ENCODE measurements at places on chromosomes 2 and 18.

DNA sequence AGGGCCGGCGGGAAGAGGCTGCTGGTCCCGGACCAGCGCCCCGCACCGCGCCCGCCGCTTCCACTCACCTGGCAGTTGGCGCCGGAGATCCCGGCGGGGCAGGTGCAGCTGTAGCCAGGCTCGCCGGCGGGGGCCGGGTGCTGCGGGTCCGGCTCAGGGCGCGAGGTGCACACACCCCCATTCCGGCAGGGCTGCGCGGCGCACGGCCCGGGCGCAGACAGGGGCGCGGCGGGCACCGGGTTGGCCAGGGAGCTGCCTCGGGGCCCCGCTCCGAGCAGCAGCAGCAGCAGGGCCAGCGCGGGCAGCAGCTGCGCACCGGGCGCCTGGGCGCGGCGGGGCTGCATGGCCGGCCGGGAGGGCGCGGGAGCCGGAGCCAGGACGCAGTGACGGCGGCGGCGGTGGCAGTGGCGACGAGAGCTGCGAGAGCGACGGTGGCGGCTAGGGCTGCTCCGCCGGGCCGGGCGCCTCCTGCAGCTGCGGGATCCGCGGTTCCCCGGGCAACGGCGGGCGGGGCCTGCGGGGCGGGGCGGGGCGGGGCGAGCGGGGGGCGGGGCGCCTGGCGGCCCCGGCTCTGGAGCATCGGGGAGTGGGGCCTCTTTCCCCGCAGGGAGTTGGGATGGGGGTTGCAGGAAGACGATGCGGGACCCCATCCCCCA lies at the start of gene DNER:
TSS of gene DNER (minus strand) at position 476 of the 656 bp plus-strand sequence. CDS start at position 344, 132 bp downstream.
- no peak for DNase-seq

GRCh38 chr2:3008561-3008960 lies 369.1 kb downstream of the EIPR1 start:
- no peak for DNase-seq

DNA sequence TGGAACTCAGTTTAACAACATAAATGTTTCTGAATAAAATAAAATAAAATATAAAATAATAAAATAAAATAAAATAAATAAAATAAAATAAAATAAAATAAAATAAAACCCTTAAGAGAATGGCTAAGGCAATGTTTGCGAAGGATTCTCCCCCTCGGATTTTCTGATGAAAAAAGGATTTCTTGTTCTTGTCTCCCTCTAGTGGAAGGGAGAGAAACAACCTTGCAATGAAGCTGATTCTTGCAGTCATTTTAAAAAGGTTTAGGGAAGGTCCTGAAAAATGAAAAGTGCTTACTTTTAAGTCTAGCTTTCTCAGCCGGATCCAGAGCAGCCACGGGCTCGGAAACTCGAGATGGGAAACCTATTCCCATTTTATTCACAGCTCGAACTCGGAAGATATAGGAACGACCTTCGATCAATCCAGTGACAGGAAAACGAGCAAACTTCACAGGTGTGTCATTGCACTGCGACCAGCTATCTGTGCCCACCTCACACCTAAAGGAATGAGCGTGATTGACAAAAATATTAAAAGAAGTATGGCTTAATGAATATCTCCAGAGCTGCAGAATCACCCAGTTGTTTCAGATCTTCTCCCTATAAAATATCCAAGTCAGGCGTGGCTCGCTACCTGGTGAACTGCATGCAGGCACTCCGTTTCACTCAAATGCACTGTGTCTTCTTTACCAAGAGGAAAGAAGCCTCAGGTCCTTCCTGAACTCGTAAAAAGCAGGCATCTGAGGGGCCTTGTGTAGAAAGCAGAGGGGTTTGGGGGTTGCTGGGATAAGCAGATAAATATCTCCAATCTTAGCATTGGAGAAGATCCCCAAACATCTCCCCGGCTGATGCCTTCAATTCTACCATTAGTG lies 68.1 kb downstream of the MYOM1 start:
- no peak for DNase-seq

DNA sequence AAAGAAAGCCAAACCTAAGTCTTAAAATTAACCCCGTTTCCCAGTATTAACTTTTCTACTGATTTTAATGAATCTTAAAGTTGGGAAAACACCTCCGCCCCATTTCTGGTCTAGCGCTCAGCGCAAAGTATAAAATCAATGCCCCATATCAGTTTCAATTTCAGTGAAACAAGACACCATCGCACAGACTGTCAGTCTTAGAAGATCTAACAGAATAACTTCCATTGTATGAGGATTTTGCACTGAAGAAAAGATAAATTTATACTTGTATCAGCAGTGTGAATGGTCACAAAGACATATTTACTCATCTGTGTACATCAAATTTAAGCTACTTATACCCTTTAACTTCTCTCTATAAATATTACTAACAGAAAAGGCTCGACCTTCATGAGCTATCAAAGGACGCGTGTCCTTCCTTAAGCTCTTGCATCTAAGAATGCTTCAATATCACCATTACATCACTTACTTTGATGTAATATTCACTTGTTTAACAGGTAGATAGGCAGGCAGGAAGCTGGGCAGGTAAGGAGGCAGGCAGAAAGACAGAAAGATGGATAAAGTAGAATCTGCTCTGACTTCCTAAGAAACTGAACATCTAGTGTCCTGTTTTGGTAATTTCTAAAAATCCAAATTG lies 183.0 kb downstream of the TCF4 start:
- no peak for DNase-seq

- DNase-seq = no peak
Measured at GRCh38 chr2:53708988-53709387, 58.6 kb upstream of the CHAC2 start.

DNA sequence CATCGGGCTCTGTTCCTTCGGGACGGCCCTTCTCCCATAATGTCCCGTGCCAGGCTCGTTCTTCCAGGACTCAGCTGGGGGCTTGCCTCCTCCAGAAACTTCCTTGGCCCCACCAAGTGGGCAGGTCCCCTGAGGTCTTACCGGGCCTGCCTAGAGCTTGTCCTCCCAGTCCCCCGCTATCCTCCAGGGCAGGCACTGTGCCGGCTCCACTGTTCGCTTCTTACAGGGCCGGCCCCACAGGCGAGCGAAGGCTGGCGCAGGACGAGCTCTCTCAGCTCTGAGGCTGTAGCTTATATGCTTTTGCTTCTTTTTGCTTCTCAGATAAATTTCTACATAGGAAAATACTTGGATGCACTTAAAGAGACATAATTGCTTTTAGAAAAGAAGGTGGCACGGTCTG lies 229.4 kb downstream of the TWIST2 start:
- DNase-seq = no peak

DNA sequence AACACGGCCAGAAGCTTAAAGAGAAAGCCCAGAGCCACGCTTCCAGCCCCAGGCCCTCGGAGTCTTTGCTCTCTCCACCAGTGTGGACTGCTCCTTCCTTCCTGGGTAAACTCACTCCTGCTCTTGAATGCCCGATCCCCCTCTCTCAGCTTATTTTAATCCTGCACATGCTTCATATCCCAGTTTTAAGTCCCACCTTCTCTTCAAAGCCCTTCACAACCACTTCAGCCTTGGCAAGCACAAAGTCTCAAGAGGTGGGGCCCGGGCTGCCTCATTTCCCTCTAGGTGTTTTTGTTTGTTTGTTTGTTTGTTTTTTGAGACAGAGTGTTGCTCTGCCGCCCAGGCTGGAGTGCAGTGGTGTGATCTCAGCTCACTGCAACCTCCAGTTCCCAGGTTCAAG lies 21.6 kb upstream of the CREG2 start:
- DNase-seq = no peak

GRCh38 chr18:79732721-79733025 lies 53.1 kb downstream of the CTDP1 start:
- DNase-seq = no peak

DNA sequence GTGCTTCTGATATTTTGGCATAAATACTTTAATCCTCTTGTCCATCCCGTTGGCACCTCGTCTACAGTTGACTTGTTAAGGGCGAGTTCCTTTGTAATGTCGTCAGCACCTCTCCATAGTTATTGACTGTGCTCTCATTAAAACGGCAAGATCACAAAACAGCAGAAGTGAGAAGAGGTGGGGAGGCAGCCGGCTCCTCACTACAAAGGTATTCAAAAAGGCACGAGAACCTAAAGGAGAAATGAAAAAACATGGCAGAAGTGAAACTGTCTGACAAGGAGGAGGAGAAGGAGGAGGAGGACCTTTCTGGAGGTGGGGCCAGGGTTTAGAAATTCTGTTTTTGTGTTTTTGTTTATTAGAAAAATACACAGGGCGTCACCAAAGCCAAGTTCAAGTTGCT lies 235.6 kb downstream of the BCL11A start:
- DNase-seq = no peak

GRCh38 chr18:26208977-26209376 lies 17.3 kb upstream of the TAF4B start:
- no peak for DNase-seq

GRCh38 chr2:241560883-241561474 lies 2.4 kb downstream of the BOK start:
- DNase-seq = no peak

- DNase-seq = no peak
Measured at GRCh38 chr2:219643788-219644398, 16.5 kb downstream of the SLC4A3 start.

DNA sequence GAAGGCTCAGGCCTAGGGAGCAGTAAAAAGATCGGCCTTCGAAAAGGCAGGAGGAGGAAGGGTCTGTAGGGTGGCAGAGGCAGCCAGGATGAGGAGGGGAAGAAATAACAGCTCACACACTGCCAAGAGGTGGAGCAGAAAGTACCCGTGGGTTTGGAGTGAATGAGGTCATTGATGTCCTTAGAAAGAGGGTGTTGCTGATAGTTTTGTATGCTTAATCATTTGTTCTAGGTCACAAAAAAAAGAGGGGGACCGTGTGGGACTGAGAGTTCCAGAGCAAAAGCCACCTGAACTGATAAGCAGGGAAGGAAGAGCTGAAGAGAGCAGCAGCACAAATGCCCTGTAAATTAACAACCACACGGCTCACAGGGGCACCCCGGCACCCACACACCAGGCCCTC lies 140.4 kb downstream of the FAM161A start:
- DNase-seq = no peak

DNA sequence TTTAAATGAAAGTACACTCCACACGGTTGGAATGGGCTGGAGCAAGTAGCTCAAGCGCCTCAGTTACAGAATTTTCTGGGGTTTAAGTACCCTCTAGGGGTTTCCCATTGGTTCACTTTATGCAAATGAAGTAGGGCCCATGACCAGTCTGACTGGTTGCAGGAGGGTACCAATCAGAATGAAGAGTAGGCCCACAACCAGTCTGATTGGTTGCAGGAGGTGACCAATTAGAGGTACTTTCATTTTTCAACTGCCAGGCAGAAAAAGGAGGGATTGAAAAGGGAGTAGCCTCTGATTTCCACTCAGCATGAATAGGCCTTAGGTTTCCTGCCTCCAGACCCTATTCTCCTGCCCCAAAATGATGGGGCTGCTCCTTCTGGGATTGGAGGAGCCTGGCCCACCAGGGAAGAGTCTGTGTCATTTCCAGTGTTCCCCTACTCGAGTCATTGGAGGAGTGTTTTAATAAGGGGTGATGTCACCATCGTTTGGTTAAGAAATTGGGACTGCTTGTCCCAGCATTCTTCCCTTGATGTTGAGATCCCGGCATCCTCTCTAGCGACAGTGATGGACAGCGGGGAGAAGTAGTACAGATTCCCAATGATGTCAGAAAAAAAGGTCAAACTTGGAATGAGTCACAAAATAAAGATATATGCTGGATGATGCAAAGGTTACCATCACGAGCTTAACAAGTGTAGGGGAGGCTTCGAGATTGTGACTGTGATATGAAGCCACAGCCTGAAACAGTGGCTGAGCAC lies 210.4 kb downstream of the SH3BP4 start:
- DNase-seq = no peak

DNA sequence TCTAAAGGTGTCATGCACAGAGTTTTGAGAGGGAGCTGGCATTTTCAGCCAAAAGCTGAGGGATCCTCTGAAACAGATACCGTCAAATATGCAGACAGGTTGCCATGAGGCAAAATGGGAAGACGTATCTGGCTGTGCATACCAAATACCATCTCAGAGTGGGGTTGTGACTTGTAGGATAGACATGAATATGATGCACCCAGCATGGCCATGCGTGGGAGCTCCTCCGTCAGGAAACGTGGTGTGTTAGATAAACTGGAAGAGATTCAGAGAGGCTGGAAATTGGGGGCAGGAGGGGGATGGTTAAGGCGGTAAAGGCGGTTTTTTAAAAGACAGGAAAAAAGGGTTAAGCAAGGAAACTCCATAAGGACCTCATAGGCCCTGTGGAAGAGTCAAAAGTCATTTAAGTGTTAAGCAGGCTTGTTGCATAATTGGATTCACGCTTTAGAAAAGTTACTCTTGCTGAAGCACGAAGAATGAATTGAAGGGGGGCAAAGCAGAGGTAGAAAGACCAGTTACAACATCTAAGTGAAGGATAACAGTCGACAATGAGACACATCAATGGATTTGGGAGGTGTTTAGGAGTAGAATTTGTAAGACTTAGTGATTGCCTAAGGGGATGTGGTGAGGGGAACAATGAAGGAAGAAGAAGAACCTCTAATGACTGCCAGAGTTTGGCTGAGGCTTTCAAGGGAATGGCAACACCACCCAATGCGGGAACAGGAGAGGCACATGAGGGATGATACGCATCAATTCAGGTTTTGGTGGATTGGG lies 139.6 kb upstream of the CTAGE1 start:
- DNase-seq = no peak

DNA sequence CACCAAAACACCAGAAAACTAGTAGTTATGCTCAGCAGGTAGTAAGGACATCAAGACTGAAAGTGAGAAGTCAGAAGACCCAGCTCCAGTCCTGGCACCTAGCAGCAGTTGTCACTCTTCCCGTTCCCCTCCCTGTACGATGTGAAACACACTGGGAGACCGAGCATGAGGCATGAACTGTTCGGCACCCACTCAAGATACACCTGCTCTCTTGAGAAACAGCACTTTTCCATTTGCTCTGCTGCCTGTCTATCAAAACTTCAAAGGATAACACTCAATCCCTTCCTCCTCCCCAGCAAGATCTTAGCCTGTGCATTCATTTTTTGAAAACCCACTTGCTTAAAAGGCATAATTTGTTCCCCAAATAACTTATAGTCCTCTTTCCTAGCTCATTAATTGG lies 123.9 kb downstream of the PLEKHM3 start:
- DNase-seq = no peak

- DNase-seq = no peak
Measured at GRCh38 chr18:61720496-61720895, 172.3 kb downstream of the RNF152 start.

DNA sequence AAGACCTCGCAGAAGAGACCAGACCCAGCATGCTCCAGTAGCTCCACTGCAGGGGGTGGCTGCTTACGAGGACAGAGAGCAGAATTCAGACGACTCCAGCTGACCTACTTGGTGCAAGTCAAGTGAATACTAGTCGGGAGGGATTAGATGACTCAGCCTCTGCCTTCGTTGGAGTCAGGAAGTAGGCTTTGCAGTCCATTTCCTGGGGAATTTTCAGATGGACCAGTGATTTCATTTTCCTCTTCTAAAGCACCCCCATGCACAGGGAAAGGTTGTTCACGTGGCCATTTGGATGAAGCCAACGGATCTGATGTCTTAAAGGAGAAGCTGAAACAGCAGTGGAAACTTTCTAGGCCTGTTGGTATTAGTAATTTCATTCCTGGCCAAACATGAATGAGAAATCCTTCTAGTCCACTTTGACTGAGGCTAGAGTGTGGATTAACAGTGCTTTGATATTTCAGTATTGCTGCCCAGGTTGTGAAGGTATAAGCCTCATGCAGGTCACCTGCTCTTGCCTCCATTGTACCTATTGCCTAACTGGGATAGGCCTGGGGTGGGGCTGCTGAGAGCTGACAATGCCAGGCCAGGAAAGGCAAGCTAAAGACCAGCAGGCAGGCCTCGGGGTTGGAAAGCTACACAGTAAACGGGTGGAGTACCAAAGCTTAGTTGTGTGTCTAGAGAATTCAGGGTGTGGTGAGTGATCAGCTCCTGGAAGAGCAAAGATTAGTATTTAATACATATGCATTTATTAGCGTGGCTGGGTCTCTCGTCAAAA lies 117.6 kb upstream of the FOSL2 start:
- no peak for DNase-seq

- DNase-seq = no peak
Measured at GRCh38 chr2:180130403-180130802, 123.3 kb upstream of the CWC22 start.

Data from stimulated activated CD8-positive, alpha-beta memory T cell treated with anti-CD3 and anti-CD28 coated beads, Interleukin-4, amount 100 ng/mL, for 1 hour (primary cell).